CD4-positive, alpha-beta T cell treated with Interferon alpha-2 for 1 hour (primary cell): ENCODE measurements at places on chromosomes 12 and 14.
A peak's percentile ranks its signal among the peaks of the same experiment; 100 is the strongest.

GRCh38 chr12:7145671-7146070, 15.5 kb downstream of the CLSTN3 start:
- no peak for DNase-seq

- no peak for DNase-seq
These were observed 36.0 kb upstream of the TRHDE start for GRCh38 chr12:72236071-72236705.

- DNase-seq, result no peak
These were observed 428 bp downstream of the RNF41 start for GRCh38 chr12:56221232-56221756.

DNA sequence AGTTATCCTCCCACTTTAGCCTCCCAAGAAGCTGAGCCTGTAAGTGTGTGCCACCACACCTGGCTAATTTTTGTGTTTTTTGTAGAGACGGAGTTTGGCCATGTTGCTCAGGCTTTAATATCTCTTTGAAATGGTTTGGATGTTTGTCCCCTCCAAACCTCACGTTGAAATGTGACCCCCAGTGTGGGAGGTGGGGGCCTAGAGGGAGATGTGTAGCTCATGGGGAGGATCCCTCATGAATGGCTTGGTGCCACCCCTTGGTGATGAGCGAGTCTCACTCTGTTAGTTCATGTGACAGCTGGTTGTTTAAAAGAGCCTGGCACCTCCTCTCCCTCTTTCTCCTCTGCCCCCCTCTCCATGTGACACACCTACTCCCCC, 23.6 kb upstream of the TTC7B start:
- DNase-seq, result no peak

- DNase-seq, result no peak
These were observed 150.0 kb upstream of the RMST start for GRCh38 chr12:97312570-97313135.

DNA sequence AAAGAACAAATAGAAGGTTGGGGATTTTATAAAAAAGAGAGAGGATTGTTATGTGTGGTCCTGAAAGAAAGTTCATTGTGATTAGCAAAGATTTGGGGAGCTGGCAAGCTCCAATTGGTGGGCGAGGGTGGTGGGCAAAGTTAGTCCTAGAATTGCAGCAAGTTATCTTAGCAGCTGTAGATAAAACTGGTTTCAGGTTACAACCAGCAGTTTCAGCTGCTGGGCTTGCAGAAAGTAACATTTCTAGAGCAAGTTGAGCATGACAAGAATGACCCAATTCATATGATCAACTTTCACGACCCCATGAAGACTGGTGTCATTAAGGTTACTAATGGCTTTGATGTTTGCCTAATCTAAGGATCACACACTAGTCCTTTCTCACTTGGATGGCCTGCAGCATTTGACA, 177.9 kb upstream of the NUDT4 start:
- no peak for DNase-seq

DNA sequence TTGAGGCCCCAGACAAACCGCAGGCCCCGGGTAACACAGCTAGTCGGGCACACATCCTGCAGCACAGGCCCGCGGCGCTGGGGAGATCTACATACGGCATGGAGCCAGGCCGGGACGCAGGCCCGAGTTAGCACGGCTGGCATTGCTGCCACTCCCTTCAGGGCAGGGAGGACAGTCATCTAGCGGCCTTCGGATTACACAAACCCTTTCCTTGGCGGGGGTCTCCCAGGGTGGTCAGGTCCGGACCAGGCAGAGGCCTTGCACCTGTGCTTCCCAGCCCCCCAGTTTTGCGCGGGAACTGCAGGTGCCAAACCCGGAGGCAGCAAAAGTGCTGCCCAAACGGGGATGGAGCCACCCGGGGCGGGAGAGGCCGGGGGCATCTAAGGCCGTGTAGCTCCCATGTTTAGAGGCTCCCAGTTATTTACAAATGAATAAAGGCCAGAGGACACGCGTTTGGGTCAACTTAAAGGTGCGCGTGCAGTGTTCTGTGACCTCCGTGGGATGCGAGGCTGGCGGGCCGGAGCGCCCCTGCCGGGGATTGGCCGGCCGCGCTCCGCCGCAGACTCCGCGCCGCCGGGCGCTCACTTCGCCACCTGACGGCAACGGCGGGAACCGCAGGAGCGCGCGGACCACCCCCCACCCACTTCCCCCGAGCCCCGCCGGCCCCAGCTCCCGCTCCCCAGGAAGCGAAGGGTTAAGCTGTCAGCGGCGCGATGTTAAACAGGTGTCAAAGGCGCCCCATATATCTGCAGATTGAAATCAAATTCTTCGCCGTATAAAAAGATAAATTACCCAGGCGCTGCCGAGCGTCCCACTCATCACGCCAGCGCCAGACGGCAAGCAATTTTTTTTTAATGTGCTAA, 18.1 kb downstream of the VSX2 start:
- DNase-seq, result peak; percentile 37

DNA sequence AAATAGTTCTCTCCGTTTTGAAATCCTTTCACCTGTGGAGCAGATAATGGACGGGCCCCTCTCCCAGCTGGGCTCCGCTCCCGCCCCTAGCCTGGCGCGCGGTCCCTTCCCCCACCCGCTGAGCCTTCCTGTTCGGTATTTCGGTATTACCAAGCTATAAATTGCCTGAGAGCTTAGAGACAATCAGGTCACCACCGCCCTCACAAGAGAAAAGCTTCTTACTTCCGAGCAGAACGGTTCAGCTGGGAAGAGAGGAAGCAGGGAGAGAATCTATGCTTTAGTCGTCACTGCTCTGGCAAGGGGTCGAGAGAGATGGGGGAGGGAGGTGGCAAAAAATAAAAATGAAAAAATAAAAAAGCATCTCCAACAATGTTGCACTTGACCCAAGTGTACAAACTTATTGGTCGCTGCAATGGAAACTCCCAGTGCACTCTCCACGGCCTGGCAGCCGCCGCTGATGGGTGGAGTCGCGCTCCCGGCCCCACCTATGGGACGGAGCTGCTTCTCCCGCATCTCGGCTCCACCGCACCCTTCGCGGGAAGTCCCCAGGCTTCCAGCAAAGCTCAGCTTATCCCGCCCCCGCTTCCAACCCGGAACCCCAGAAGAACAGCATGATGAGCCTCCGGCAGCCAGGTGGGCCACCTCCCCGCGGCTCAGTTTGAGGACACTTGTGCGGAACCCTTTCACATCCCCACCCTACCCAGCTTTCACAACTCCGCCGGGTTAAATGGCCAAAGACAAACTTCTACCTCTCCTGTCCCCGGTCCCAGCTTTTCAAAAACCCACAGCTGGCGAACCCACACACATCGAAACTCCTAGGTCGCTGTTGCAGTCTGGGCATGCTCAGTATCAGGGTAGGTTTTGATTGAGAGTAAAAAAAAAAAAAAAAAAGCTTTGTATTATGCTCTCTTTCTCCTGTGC, 832 bp upstream of the SYT1 start:
- DNase-seq, result no peak

- no peak for DNase-seq
These were observed 173.0 kb upstream of the DAAM1 start for GRCh38 chr14:59015482-59015881.

DNA sequence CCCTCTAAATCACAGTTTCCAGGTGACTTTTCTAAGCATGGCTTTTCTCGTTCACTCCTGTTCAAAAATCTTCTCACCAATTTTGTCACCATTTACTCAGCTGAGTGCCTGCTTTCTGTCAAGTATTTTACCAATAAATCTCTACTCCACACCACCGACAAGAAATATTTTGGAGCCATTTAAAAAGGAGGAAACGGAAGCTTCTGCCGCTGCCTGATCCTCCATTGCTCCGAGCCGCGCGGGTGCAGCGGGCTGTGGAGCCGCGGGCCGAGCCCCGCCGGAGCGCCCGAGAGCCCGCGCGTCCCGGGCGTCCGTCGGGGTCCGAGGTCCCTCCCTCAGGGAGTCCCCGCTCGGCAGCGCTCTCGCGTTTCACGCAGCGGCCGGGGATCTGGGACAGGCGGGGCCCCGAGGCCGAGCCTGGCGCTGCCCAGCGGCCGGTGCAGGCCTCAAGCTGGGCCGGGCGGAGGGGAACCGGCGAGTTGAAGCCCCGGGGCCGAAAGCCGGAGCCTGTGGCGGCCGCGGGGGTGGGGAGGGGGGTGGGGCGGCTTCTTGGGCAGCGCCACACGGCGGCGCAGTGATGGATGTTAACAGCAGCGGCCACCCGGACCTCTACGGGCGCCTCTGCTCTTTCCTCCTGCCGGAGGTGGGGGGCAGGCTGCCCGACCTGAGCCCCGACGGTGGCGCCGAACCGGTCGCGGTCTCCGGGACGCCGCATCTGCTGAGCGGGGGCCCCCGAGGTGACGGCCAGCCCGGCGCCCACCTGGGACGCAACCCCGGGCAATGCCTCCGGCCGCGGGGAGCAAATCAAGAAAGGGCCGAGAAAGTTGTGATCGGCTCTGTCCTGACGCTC, 1.1 kb upstream of the HEBP1 start:
- DNase-seq, result peak; percentile 51

- DNase-seq, result no peak
These were observed 2.7 kb upstream of the ABCD2 start for GRCh38 chr12:39622306-39622705.

- no peak for DNase-seq
These were observed 233.1 kb downstream of the PTPRO start for GRCh38 chr12:15555446-15555845.

- DNase-seq, result no peak
These were observed 630.0 kb upstream of the TBX3 start for GRCh38 chr12:115313929-115314328.

DNA sequence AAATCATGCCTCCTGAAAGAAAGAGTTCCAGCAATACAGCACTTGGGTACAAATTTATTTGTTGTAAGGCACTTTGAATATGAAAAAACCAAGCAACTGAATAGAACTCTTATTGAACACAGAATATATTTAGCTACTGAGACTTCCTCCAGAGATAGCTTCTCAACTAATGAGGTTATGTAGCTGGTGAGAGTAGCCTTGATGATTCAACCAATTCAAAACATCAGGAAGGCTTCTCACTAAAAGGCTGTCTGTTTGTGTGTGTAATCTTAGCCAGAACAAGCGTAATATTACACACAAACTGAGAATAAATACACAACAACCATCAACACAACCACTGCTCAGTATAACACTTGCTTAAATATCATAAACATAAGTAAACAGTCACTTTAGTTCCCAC, 20.4 kb downstream of the EIF2B2 start:
- no peak for DNase-seq

GRCh38 chr14:38524636-38525509, 269.0 kb upstream of the CLEC14A start:
- no peak for DNase-seq

- DNase-seq, result no peak
These were observed 118.2 kb downstream of the GPR135 start for GRCh38 chr14:59346796-59347510.

- DNase-seq, result no peak
These were observed 965.5 kb downstream of the TMEM121 start for GRCh38 chr14:106491851-106492250.

GRCh38 chr14:68099495-68100045, 280.0 kb downstream of the RAD51B start:
- no peak for DNase-seq
